Activated T-helper 2 cell treated with anti-CD3 and anti-CD28 coated beads, Interferon-gamma antibody, Interleukin-2, Interleukin-4, amounts not matched to agents 10 μg/mL and 5 μg/mL and 100 μg/mL, durations not matched to agents 14 hours and 24 hours and 36 hours (primary cell): ENCODE measurements at places on chromosomes 3 and 15. TPM values are rescaled to one million over a fixed set of nuclear protein-coding genes. Genes with fewer than 3 reads are reported as not detected.

GRCh38 chr3:184129012-184129411, 6.1 kb upstream of the EIF2B5 start:
- no peak for DNase-seq

GRCh38 chr15:22810853-22811338, 24.5 kb downstream of the NIPA1 start:
- DNase-seq, result no peak

DNA sequence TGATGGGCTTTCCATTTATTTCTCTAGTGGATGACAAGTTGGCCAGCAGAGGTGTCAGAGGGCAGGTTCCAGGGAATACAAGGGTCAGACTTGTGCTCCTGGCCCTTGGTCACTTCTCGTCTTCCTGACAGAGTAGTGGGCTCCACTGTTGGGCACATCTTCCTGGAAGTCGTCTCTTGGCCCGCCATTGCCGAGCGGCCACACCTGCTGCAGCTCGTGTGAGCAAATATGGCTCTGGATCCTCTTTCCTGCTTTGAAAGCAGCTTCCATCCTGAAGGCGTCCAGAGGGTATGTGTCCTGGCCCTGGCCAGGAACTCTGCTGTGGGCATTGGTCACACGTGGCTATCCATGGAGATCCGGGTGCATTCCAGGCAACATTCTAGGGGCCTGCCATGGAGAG, 100.2 kb downstream of the SNRPN start:
- DNase-seq, result no peak

DNA sequence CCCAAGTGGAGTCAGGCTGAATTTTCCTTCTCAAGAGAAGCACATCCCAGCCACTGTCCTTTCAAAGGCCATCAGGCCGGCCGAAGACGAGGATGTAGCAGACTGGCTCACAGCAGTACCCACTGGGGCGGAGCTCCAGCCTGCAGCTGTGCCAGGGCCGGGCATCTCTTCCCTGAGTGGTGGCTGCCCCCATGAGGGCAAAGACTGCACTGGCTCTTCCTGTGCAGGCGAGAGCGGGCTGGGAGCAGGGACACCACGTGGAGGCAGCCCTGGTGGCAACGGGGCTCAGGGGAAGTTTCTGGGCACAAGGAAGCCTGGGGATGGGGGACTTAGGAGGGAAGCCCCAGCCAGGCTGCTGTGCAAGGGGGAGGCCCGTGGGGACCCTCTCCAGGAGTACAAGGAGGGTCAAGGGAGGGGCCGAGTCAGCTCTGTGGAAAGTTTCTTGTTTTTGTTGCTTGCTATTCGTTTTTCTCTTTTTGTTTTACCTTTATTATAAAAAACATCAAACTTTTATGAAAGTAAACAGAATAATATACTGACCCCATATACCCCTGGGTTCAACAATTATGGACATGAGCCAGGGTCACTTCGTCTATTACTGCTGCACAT, 66.1 kb downstream of the RPN1 start:
- DNase-seq, result no peak

DNA sequence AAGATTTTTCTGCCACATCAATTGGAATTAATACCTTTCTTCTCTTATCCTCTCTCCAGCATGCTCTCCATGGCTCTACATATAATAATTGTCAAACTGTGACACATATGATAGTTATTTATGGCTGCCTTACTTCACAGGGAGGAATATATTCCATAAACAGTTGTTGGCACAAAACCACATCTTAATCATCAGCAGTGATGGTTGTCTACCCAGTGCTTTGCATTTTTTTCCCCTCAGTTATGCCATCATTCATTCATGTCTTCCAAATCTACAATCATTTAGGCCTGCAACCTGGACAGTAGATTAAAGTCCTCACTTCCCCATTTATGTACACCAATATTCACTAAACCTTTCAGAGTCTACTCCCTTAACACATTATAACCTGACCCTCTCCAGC, 107.7 kb downstream of the THRB start:
- DNase-seq, result no peak

- no peak for DNase-seq
These were observed 309.2 kb downstream of the MAGI1 start for GRCh38 chr3:65729555-65729954.

DNA sequence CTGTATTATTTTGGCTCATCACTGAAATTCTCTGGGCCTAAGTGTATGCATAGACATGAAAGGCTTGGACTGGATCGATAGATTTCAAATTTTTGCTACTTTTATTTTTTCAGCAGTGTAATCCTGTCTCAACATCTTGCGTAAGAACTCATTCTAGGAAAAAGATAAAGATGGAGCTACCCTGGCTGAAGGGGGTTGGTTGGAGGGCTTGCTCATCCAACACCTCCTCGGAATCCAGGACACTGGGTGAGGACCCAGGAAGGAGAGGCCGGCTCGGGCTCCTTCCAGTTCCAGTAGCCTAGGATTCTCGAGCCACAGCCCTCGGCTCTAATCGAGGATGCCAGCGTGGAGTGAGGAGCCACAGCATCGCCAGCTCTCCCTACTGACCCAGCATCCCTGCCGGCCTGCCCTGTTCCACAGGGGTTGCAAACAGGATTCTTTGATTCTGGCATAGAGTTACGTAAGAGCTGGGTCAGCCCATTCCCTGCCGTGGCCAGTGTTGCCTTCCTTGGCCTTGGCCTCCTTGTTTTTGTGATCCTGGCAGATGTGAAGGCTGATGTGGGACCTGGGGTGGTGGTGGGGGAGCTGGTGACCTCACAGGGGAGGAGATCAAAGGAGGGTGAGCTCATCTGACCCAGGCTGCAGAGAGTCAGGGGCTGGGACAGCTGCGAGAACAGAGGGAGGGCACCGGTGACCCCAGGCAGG, 149.5 kb downstream of the ALDH1A2 start:
- DNase-seq, result no peak

- no peak for DNase-seq
These were observed 13.1 kb upstream of the SLC27A2 start for GRCh38 chr15:50168783-50169411.

DNA sequence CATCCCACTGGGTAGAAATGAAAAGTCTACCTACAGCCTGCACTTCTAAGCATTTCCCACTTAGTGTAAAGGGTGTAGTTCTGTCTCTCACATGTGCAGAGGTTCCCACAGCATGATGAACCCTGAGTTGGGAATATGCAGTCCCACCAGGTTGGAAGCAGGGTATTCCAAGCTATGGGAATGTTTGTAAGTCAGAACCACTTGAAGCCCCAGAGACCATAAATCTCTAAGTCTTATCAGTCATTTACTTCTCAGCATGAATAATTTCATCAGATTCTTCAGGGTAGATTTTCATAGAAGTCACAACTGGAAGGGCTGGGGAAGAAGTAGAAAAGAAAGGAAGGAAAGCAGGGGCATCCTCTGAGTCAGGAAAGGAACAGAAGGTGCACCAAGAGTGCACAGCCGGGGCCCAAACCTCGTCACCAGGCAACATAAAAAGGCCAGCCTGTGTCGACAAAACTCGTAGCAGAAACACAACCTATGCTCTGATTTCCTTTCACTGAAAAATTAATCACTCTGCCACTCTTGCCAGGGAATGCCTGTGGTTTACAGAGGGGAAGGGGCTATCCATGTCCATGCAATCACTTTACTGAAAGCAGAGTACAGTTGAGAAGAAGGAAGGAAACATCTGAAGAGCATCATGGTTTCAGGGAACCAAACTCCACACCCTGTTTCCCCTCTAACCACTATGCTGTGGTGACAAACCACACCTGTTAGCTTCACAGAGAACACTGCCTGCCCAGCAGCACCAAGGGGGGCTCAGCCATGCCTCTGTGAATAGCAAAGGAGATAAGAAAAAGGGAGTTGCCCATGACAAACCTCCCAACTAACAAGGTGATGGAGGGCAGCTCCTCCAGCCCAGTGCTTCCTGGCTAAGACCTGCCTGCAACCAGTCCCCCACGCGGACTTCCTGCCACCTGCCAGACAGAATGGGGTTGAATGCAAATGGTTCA, 40.5 kb downstream of the SH3BP5 start:
- peak; percentile 69 for DNase-seq

Gene CADM2
- total RNA-seq, result not detected in 2 replicates

Gene ELP6
- 44.0 and 46.8 TPM in 2 replicates for total RNA-seq

Gene RHO
- not detected in 2 replicates for total RNA-seq

Gene CCDC54
- not detected in 2 replicates for total RNA-seq

Gene GOLGA8K
- 0.44 and 0.89 TPM in 2 replicates for total RNA-seq
